ENCODE measurements at places on chromosomes 7 and 10. TPM values are rescaled to one million over a fixed set of nuclear protein-coding genes. Genes with fewer than 3 reads are reported as not detected.

Gene SPDYE6
- not detected for total RNA-seq

Gene SHH
- total RNA-seq: 1.1 TPM

Gene ADK
- 66.6 TPM for total RNA-seq

Gene PPP1R9A
- 17.9 TPM for total RNA-seq

Gene STK32C
- 16.0 TPM for total RNA-seq

Gene CPA2
- not detected for total RNA-seq

Gene CLRN3
- 0.52 TPM for total RNA-seq

DNA sequence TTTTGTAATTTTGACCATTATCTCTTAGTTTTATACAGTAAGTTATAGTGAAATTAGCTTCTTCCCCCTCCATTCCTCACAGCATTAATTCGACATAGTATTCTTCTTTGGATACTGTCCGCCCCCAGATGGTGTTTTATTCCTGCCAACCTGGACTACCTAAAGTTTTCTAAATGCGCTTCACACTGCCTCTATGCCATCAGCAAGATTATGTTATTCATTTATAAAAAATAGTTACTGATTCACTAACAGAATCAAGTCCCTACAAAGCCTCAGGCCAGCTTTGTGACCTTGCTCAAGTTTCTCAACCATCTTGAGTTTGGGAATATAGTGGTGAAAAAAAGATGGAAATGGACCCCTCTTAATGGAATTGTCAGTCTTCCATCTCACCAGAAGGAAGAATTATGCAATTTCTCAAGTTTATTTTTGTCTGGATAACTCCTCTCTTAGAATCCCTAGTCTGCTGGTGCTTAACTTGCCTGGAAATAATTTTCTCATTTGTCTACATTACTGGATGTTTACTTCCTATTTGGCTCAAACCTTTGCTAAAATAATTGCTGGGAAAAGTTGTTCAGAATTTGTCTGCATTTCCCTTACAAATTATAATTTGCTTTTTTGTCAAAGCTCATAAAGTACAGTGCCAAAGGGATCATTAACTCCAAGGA lies 16.7 kb upstream of the FGL2 start:
- DNase-seq: no peak

GRCh38 chr10:96596422-96597407 lies 9.9 kb upstream of the TM9SF3 start:
- no peak for DNase-seq

GRCh38 chr10:122504610-122504950 lies 43.2 kb downstream of the HTRA1 start:
- peak; percentile 46 for DNase-seq

DNA sequence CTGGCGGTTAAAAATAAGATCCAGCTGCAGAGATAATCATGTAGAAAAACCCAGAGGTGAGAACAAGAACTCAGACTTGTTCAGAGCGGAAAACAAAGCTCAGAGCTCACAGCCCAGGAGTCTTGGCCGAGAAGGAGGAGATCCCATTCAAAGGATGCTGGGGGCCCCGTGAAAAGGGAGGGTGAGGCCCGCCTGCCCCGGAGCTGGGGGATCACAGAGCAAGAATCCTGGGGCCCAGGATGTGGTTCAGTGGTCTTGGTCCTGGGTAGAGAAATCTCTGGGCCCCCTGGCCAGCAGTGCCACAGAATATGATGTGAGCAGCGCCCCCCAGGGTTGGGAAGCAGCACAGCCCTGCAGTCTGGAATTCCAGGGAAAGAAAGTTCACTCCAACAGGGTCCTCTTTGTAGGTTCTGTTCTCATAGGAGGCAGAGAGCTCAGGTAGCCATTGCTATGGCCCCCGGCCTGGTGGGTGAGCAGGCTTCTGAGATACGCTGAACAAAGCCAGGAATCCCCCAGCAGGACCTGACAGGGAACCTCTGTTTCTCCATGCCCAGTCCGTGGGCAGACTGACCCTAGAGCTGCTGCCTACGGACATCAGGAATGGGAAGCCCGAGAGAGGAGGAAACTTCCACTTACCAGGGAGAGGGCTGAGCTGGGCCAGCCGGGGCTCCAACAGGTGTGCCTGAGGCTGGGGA lies 77.7 kb upstream of the GNA12 start:
- no peak for DNase-seq

- DNase-seq: no peak
Observed at GRCh38 chr10:126017961-126018560, 121.7 kb downstream of the FANK1 start.

GRCh38 chr7:71184136-71184535 lies 52.2 kb downstream of the GALNT17 start:
- DNase-seq: no peak

GRCh38 chr10:78305311-78305710 lies 271.6 kb downstream of the RPS24 start:
- DNase-seq: no peak

DNA sequence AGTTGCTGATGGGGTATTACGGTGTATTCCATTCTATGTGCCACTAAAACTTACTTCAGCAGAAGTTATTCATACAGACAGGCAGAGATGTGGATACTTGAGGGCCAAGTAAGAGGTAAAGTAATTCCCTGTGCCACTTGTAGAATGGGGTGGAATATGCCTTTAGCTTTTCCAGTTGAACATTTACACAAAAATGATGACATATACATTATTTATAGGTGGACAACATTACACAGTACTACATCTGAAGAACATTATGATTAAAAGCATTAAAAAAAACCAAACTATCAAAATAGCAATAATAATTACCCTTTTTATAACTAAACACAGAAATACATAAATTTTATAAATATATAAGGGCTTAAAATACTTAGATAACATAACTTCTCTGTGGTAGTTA lies 3.5 kb upstream of the SEMA3E start:
- no peak for DNase-seq

GRCh38 chr10:97515271-97515978 lies 16.7 kb downstream of the UBTD1 start:
- DNase-seq: no peak

DNA sequence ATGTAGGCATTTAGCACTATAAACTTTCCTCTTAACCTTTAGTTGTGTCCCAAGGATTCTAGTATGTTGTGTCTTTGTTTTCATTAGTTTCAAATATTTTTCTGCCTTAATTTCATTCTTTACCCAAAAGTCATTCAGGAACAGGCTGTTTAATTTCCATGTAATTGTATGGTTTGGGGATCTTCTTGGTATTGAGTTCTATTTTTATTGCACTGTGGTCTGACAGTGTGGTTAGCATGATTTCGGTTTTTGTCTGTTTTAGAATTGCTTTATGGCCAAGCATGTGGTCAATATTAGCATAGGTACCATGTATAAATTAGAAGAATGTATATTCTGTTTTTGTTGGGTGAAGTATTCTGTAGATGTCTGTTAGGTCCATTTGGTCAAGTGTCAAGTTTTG lies 26.3 kb downstream of the COA1 start:
- no peak for DNase-seq

DNA sequence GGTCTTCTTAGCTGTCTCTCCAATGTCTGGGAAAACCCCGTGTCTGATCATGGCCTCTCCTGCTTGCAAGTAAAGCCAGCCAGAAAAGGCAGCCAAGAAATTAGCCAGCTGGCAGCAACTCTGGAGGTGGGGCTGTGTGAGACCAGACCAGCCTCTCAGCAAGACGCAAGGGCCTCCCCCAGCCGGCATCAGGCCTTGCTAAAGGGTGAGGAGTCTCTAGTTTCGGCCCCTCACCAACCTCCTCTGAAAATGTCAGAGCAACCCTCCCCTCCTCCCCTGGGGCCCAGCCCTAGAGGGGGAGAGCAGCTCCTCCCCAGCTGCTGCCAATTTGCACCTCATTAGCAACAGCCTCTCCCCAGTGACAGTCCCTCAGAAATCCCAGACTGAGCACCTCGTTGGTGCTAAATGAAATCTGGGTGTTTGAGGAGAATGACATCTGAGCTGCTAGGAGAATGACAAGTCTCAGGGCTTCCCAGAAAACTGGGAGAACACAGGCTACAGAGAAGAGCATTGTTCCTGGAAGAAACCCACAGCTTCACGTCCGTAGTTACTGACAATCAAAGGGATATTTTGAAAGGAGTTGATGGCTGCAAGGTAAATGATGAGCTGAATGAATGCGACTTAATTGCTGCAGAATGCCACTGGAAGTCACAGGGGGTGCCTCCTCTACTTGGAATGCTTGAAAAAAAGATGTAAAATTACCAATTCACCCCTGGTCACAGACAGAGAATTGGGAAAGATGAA lies 25.9 kb downstream of the DGKI start:
- DNase-seq: no peak

- no peak for DNase-seq
Observed at GRCh38 chr10:87177-88080, 38.3 kb upstream of the TUBB8 start.

DNA sequence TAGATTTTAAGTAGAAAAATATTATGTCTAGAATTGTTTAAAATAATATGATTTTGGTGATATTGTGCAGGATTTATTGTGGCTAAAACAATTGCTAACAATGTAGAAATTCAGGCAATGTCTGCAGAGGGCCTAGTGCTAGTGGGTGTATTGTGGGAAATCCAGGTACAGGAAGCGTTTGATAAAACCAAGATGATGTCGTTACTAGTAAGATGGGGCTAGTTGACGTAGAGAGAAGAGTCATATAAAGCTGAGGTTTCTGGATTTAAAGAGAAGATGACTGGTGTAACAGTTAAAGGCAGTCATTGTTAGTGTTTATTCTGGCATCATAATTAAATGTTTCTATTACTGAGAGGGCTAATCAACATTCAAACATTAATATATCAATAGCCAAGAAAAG lies 43.5 kb downstream of the ADK start:
- DNase-seq: no peak

DNA sequence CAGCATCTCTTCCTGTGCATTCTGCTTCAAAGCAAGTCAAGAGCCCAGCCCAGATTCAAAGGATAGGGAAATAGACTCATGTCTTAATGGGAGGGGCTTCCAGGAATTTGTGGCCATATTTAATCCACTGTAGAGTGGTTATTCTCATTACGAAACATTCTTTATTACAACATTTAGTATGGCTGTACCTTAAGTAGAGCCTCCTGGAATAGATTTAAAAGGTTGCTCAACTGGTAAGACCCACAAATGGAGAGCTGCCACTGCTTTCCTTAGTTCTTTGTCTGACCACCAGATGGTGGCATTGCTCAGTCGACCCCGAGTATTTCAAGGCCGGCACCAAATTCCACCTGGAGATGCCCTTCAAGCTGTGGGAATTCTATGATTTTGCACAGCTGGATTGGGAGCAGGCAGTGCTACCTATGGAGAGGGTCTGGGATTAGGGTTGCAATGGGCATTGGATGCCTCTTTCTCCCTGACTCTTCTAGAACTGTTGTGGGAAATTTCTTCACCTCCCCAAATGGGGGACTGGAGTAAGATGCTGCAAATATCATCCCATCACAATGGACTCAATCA lies 102.2 kb downstream of the RBM20 start:
- DNase-seq: peak; percentile 64

DNA sequence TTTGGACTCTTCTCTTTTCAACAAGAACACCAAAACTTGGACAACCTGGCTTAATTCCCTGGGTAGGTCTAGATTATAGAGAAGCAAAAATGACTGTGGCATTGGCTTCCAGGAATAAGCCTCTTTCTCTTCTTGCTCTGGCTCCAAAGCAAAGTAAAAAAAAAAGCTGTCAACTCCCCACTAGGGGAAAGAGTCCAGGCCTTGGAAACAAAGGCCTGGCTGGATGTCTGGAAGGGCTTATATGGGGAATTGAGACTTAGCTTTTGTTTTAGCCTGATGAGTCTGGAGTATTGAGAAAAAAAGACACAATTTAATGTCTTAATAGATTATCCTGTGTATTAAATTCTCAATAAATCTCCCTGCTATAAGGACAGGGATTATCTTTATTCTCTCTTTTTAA lies 300.6 kb downstream of the SORCS3 start:
- DNase-seq: no peak

- peak; percentile 52 for DNase-seq
Observed at GRCh38 chr7:82740246-82740848, 296.8 kb upstream of the CACNA2D1 start.

GRCh38 chr7:50863053-50863452 lies 80.4 kb upstream of the GRB10 start:
- no peak for DNase-seq

- no peak for DNase-seq
Observed at GRCh38 chr7:13673290-13673689, 316.2 kb downstream of the ETV1 start.

GRCh38 chr10:107807836-107808235 lies 643.3 kb upstream of the SORCS1 start:
- no peak for DNase-seq

- DNase-seq: no peak
Observed at GRCh38 chr7:68423356-68423755, 1174.9 kb upstream of the AUTS2 start.

- DNase-seq: peak; percentile 2
Observed at GRCh38 chr10:91681361-91682276, 48.7 kb upstream of the PPP1R3C start.

GRCh38 chr7:147071536-147071935 lies 954.9 kb downstream of the CNTNAP2 start:
- no peak for DNase-seq

DNA sequence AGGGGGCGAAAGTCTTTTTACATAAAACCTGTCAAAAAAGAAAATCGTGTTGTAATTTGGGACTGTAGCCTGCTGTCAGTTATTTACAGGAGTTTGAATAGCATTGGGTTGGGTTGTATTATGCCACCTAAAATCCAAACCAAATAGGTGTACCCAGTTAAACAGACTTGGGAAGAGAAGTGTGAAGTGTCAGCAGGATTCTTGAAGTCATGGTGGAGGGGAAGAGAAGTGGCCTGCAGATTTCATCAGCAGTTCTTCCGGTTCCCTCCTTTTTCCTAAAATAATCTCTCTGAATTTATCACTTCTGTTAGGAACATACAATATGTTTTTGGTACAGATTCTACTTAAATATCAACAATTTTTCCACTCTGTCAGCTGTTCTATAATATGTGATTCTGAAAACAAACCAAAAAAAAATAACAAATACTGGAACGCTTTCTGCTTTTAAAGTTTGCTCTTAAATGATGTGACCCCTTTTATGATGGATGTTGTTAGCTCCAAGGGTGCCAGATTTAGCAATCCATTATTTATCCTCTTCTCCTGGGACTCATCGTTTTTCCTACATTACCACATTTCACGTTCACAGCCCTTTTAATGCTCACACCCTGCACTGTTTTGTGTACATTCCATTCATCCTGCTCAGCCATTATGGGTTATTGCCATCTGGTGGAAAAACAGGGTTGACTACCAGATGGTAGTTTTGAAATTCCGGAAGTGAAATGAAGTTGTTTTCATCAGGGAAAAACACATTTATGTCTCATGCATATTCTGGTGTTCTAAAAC lies 18.7 kb upstream of the ARHGAP12 start:
- DNase-seq: peak; percentile 53

GRCh38 chr10:114342976-114343375 lies 61.3 kb downstream of the AFAP1L2 start:
- no peak for DNase-seq

- DNase-seq: no peak
Observed at GRCh38 chr10:62162261-62162981, 106.2 kb downstream of the RTKN2 start.

DNA sequence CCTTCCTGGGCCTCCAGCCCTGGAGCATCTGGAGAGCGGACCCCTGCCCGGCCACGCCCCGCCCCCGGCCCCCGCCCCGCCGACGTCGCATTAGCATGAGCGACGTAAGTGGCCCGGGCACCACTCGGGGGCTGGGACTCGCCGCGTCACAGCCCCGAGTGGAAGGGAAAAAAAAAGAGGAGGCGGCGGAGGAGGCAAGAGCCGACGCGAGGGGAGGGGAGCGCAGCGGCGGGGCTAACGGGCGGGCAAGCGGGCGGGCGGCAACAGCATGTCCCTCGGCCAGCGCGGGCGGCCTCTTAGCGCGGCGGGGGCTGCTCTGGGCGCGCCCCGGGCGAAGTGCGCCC lies at the start of gene SLC18A3:
Gene SLC18A3, plus strand, starts transcription at position 197 of the 344 bp plus-strand sequence. CDS start 431 bp downstream, outside the sequence.
- DNase-seq: no peak
